ENCODE measurements at places on chromosomes 1 and 21.

GRCh38 chr1:156596426-156596825 lies 4.8 kb downstream of the NAXE start:
- no peak for DNase-seq

GRCh38 chr21:36636016-36636415 lies 62.9 kb upstream of the SIM2 start:
- no peak for DNase-seq

GRCh38 chr1:167503626-167504466 lies 14.5 kb downstream of the CD247 start:
- DNase-seq: no peak

- DNase-seq: no peak
Measured at GRCh38 chr1:30661311-30661710, 62.1 kb downstream of the MATN1 start.

GRCh38 chr1:41322835-41323234 lies 38.4 kb upstream of the FOXO6 start:
- DNase-seq: peak; percentile 7

DNA sequence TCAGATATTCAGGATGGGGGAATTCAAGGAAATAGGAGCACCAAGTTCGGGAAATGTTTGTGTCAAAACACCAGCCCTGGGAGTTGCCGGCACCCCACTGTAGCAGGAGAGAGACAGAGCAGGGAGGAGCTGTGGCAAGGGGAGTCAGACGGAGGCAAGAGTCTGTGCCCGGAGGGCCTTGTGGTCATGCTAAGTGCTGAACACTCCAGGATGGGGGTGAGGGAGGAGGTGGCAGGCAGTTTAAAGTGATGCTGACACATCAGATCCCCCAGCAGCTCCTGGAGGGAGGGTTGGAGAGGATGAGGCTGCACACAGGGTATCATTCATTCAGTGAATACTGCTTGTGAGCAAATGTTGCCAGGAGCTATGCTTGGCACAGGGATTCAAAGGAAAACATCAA lies 150.3 kb upstream of the ETV3 start:
- DNase-seq: no peak

- peak; percentile 18 for DNase-seq
Measured at GRCh38 chr1:54944610-54945392, 35.6 kb upstream of the TMEM61 start.

DNA sequence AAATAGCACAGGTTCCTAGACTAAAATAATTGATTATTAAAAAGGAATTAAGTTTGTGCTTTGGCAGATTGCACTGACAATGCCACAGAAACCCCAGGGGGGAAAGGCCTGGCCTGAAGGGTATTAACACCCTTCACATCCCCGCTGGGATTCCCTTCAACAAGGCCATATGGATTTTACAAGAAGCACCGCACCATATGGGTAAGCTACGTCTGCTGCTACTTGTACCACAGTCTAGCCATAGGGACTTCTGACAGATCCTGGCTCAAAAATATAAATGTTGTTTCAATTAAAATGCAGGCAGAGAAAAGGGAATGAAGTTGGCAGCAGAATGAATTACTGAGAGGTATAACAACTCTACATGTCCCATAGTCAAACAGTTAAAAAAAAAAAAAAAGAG lies 101.0 kb downstream of the DENND1B start:
- no peak for DNase-seq
